ENCODE measurements at places on chromosomes 1 and 21.

GRCh38 chr1:17826165-17826488, 71.0 kb downstream of the ACTL8 start:
- peak; percentile 29 for DNase-seq

DNA sequence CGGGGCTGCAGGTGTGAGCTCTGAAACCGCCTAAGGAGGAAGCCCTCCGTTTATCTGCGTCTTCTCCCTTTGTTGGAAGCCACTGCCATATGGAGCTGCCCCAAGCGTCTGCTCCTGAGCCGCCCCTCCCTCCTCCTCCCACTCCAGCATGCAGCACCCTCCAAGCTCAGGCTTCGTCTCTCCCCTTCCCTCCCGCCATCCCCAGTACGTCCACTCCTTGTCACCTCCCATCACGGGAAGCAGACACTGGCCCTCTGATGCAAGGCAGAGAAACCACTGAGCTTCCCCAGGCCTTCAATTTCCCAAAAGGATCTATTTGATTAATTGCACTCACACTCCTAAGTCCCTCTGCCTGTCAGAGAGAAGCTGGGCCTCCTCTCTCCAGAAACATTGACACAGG, 52.5 kb downstream of the NFASC start:
- no peak for DNase-seq

- no peak for DNase-seq
Measured at GRCh38 chr1:119133987-119134386, 6.5 kb downstream of the WARS2 start.

GRCh38 chr1:181739214-181739613, 255.9 kb downstream of the CACNA1E start:
- no peak for DNase-seq

GRCh38 chr1:62882201-62883104, 98.5 kb downstream of the ATG4C start:
- DNase-seq, result no peak
